ENCODE measurements at places on chromosomes 1 and 21. TPM values are rescaled to one million over a fixed set of nuclear protein-coding genes. Genes with fewer than 3 reads are reported as not detected.

DMAP1 gene
- 17.7 TPM for total RNA-seq

BMP8B gene
- under 0.01 TPM for total RNA-seq

C21orf58 gene
- 6.2 TPM for total RNA-seq

OVAAL gene
- not detected for total RNA-seq

GRIK1 gene
- total RNA-seq, result 0.12 TPM

CFAP57 gene
- 0.26 TPM for total RNA-seq

NBPF9 gene
- total RNA-seq, result 15.6 TPM

GBP2 gene
- 53.6 TPM for total RNA-seq

MYCL gene
- 0.12 TPM for total RNA-seq

SLC1A7 gene
- total RNA-seq, result 0.13 TPM

SLC37A1 gene
- total RNA-seq, result 7.2 TPM

TGFBR3 gene
- 11.4 TPM for total RNA-seq

SPATA17 gene
- total RNA-seq, result 1.5 TPM

ZNF648 gene
- total RNA-seq, result not detected

CLCNKA gene
- total RNA-seq, result not detected

TCEA3 gene
- 14.0 TPM for total RNA-seq

RIMS3 gene
- 0.06 TPM for total RNA-seq

IL10 gene
- 0.13 TPM for total RNA-seq

ADAM30 gene
- not detected for total RNA-seq

CNTN2 gene
- total RNA-seq, result not detected

ABCB10 gene
- total RNA-seq, result 13.2 TPM

PLCH2 gene
- total RNA-seq, result 3.2 TPM

CASP9 gene
- total RNA-seq, result 5.1 TPM

STIL gene
- total RNA-seq, result 8.1 TPM

C1orf167 gene
- 0.92 TPM for total RNA-seq

B3GALNT2 gene
- 40.2 TPM for total RNA-seq

KLF17 gene
- 0.26 TPM for total RNA-seq

JTB gene
- 120 TPM for total RNA-seq

CRYBG2 gene
- total RNA-seq, result not detected

AMPD1 gene
- total RNA-seq, result not detected

NEGR1 gene
- 17.7 TPM for total RNA-seq

SPRR2B gene
- total RNA-seq, result not detected

EIF4G3 gene
- 31.6 TPM for total RNA-seq

CYP4B1 gene
- not detected for total RNA-seq

FMO4 gene
- total RNA-seq, result 5.0 TPM

PSMB2 gene
- total RNA-seq, result 18.5 TPM

KRTAP25-1 gene
- total RNA-seq, result not detected

CBS gene
- 8.7 TPM for total RNA-seq

TCHHL1 gene
- not detected for total RNA-seq

ATP1A2 gene
- total RNA-seq, result under 0.01 TPM

CD1C gene
- not detected for total RNA-seq

PDC gene
- 0.06 TPM for total RNA-seq

MPL gene
- total RNA-seq, result not detected

ERICH3 gene
- total RNA-seq, result not detected

ESPN gene
- total RNA-seq, result not detected

KIRREL1 gene
- total RNA-seq, result 101 TPM

CLK2 gene
- total RNA-seq, result 26.2 TPM

ATP6V1G3 gene
- total RNA-seq, result not detected

FMO5 gene
- total RNA-seq, result 1.3 TPM

JMJD4 gene
- 35.3 TPM for total RNA-seq

TNN gene
- total RNA-seq, result not detected

NECTIN4 gene
- total RNA-seq, result not detected

NOTCH2 gene
- 144 TPM for total RNA-seq

SH2D1B gene
- not detected for total RNA-seq

KIF26B gene
- total RNA-seq, result under 0.01 TPM

ACADM gene
- total RNA-seq, result 33.4 TPM

CRNN gene
- not detected for total RNA-seq
